ENCODE measurements at places on chromosomes 4 and X.

DNA sequence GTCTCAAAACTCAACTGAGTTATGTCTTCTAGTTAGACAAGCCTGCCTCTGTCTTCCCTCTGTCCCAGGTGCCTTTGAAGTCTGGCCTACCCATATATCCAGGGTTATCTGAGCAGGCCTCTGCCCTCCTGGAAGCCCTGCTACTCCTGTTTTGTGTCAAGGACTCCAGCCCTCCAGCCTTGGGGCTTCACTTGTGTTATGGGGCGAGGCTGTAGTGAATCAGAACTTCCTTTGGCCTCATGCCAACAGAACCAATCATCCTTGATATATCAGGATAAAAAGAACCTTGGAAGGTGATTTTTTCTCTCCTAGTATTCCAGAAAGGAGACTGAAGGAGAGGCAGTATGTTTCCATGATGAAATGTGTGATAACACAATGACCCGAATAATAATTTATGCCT, 8.9 kb upstream of the ADGRG4 start:
- no peak for DNase-seq

DNA sequence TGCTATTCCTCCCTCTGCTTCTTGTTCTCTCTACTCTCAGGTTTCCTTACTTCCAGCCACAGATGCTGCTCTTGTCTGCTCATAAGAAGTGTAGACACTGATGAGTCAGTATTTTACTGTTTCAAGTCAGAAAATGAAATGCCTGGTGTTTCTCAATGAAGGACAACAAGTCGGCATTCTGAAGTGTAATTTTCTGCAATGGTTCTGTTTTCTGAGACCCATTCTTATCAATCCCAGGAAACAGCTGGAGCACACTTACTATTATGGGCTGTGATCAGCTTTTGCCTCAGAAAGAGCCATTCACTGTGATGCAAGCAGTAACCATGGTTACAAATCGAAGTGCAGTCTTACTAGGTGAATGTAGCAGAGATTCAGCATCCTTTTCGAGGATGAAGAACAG, 42.0 kb downstream of the SLC4A4 start:
- no peak for DNase-seq

DNA sequence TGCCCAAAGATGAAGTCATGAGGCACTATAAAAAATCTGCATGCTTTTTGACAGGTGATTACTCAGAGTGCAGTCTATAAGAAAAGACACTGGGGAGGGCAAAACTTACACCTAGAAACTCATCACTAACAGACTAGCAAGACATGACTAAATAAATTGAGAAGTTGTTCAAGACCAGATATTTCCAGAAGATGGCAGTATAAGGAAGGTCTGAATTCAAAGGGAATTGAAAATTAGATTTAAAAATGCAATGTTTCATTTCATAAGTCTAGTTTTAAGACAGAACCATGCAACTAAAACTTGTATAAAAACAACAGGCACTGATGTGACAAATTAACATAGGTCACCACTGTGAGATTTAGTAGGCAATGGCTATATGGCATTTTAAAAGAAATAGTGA, 232.5 kb upstream of the POF1B start:
- no peak for DNase-seq

DNA sequence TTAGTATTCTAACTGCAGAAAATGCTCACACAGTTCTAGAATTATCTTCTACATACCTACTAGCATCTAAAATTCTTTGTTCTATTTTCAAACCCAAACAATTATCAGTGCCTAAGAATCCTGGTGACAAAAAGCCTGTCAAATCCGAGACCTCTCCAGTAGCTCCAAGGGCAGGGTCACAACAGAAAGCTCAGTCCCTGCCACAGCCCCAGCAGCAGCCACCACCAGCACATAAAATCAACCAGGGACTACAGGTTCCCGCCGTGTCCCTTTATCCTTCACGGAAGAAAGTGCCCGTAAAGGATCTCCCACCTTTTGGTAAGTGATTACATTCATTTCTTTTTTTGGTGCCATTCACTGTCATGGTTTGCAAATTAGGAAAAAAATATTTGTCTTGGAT, 243.8 kb downstream of the RAPGEF2 start:
- no peak for DNase-seq

DNA sequence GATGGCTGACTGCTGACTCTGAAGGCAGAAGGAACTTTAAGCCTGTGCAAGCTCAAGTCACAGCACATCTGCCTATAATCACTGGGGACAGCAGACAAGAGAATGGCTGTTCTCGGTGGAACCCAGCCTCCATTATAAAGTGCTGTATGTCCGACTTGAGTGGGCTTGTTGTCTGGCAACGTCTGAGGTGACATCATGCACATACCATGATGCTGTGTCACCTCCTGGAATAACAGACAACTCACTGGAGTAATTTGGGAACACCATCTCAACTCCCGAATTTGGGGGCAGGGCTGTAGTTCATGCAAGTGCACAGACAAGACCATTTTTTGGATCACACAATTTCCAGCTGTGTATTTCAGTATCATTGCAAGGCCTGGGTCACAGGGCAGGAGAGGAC, 59.8 kb upstream of the GPM6B start:
- DNase-seq, result no peak

- DNase-seq, result no peak
Measured at GRCh38 chrX:44914532-44915198, 41.7 kb downstream of the KDM6A start.

DNA sequence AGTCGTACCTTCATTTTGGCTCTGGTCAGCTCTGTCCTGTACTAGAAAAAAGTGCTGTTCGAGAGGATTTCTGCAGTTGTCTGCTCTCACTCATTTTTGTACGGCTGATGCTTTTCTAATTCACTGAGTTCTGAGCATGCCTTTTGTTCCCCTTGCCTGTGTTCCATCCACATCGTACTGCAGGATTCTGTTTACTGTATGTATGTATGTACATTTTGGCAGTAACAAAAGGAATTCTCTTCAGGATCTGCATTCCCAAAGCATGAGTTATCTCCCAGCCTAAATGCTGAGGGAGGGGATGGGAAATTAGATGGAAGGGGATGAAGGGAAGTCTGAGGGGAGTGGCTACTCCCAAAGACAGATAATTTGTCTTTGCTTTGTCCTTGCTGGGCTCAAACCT, 87.6 kb downstream of the GBA3 start:
- DNase-seq, result no peak

DNA sequence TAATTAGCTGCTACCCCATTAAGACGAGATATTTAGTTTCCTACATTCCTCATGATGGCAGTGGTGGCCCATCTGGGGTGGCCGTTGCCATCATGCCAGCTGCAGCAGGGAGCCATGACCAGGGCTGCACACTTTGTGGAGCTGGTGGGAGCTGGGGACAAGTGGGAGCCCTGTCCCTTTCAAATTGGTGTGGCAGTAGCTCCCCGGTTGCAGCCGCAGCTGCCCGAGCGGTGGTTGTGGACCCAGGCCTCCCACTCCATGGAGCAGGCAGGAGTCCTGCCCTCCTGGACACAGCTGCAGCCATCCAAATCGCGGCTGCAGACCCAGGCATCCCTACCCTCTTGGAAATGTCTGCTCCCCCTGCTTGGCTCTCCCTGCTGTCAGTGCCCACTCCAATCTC, 9.3 kb upstream of the SYTL5 start:
- no peak for DNase-seq

GRCh38 chr4:168864821-168865541, 145.1 kb downstream of the CBR4 start:
- no peak for DNase-seq

GRCh38 chr4:79574741-79575451, 166.9 kb upstream of the GK2 start:
- no peak for DNase-seq

- no peak for DNase-seq
Measured at GRCh38 chr4:91220315-91220714, 1083.5 kb upstream of the GRID2 start.

DNA sequence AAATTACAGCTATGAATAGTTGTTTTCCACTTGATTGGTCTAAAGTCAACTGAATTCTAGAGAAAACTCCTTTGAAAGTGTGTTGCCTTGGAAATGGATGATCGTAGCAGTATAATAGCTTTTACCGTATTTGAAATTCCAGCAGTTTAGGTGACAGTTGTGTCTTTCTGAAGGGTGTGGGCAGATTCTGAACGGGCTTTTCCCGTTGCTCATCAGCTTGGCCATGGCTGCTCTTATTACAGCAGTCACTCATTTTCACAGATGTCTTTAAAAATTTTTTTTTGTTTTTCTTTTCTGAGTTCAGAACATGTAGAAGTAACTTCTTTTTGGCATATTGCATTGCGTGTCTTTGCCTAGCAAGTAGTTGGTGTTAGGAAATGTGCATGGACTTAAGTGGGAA, 69.6 kb upstream of the SLC4A4 start:
- DNase-seq, result no peak

DNA sequence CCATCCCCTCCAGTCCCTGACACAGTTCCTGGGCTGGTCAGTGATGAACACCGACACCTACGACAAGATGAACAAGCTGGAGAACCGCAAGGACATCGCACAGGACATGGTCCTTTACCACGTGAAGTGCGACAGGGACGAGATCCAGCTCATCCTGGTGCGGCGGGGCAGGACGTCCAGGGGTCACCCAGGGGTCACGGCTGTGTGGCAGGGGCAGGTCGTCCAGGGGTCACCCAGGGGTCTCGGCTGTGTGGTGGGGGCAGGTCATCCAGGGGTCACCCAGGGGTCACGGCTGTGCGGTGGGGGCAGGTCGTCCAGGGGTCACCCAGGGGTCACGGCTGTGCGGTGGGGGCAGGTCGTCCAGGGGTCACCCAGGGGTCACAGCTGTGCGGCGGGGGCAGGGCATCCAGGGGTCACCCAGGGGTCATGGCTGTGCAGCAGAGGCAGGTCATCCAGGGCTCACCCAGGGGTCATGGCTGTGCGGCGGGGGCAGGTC, 16.7 kb downstream of the ATP5ME start:
- DNase-seq, result no peak

DNA sequence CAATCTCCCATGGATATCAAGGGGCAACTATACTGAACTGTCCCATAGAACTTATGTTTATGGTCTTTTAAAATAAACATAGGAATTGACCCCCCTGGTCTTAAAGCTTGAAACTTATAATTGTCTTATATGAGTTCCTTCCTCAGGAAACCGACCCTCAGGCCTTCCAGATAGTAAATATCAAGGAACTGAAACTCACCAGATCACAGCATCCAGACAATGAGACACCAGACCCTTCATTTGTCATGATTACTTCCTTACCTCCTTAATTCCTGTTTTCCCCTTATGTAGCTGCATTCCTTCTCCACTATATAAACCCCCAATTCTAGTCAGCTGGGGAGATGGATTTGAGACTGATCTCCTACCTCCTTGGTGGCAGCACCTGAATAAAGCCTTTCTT, 94.8 kb upstream of the GRPR start:
- DNase-seq, result no peak

GRCh38 chrX:111169141-111169540, 73.2 kb downstream of the PAK3 start:
- DNase-seq, result no peak

GRCh38 chr4:155197757-155198156, 10.7 kb upstream of the NPY2R start:
- DNase-seq, result no peak

DNA sequence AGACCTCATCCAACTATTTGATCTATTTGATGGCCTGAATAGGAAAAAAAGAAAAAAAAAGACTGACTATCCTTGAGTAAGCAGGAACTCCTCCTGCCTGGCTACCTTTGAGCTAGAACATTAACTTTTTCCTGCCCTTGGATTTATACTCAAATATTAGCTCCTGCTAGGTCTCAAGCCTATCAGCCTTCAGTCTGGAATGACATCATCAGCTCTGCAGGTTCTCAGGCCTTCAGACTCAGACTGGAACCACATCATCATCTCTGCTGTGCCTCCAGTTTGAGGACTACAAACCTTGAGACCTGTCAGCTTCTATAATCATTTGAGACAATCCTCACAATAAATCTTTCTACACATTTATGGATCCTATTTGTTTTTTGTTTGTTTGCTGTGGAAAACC, 754.0 kb upstream of the SLIT2 start:
- DNase-seq, result no peak

- DNase-seq, result no peak
Measured at GRCh38 chrX:68839771-68840170, 10.9 kb downstream of the EFNB1 start.

GRCh38 chrX:43349363-43349762, 306.7 kb upstream of the MAOA start:
- DNase-seq, result no peak

DNA sequence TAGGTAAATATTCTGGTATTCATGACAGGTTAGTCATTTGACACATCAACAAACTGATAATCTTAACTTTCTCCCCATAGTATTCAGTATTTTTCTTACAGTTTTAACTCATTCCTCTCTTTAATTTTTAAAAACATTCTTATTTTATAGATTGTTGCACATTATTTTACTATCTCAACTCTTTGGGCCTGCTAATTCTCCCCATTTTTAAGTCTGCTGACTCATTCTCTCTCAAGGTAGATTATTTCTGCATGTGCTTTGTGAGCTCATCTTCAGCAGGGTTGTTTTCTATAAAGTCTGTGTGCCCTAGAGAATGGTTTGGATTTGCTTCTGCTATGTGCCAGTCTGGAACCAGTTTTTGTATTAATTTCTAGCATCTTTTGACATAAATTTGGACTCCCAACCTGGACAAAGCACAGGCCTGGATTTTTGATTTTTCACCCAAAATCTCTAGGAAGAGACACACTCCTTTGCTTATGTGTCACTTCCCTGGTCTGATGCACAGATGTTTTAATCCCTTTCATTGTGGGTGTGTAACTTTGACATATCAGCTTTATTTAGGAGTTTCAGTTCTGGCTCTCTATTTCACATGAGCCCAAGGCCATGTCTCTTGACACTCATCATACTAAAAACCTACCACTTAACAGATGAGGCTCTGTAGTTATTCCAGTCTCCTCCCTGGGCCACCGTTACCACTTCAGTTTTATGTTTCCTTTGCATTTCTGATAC, 194.3 kb upstream of the PGRMC2 start:
- DNase-seq, result no peak

Data from T-helper 22 cell (primary cell).